ENCODE measurements at places on chromosomes 16 and 17. TPM values are rescaled to one million over a fixed set of nuclear protein-coding genes. Genes with fewer than 3 reads are reported as not detected.

GRCh38 chr17:64024215-64024654 lies 3.8 kb upstream of the ICAM2 start:
- no peak for DNase-seq
- H3K27ac ChIP-seq = peak overlapping the region; percentile 63
- H3K4me1 ChIP-seq = peaks cover 35% of the 10 kb centered on the region
- H3K27me3 ChIP-seq = no peaks in the 10 kb centered on the region

Gene MRPL12
- total RNA-seq = 35.0 TPM

- H3K27me3 ChIP-seq = no peaks in the 10 kb centered on the region
- no peaks in the 10 kb centered on the region for H3K36me3 ChIP-seq
- H3K4me1 ChIP-seq = no peaks in the 10 kb centered on the region
- no peak overlapping the region for H3K4me3 ChIP-seq
These were observed 26.1 kb upstream of the AMZ2 start for GRCh38 chr17:68221786-68222185.

Gene UNC45B
- 0.77 TPM for total RNA-seq

GRCh38 chr16:79801646-79802045 lies 201.1 kb upstream of the MAF start:
- no peaks in the 10 kb centered on the region for H3K27me3 ChIP-seq
- H3K36me3 ChIP-seq = no peaks in the 10 kb centered on the region
- no peak overlapping the region for H3K4me3 ChIP-seq
- no peak overlapping the region for H3K27ac ChIP-seq

GRCh38 chr16:67245674-67246080 lies 1.6 kb downstream of the FHOD1 start:
- peaks cover 10% of the 10 kb centered on the region for H3K27me3 ChIP-seq
- DNase-seq = no peak
- peak overlapping the region; percentile 93 for H3K27ac ChIP-seq
- H3K4me1 ChIP-seq = peaks cover 76% of the 10 kb centered on the region
- peak overlapping the region; percentile 99 for H3K4me3 ChIP-seq
- no peaks in the 10 kb centered on the region for H3K36me3 ChIP-seq

DNA sequence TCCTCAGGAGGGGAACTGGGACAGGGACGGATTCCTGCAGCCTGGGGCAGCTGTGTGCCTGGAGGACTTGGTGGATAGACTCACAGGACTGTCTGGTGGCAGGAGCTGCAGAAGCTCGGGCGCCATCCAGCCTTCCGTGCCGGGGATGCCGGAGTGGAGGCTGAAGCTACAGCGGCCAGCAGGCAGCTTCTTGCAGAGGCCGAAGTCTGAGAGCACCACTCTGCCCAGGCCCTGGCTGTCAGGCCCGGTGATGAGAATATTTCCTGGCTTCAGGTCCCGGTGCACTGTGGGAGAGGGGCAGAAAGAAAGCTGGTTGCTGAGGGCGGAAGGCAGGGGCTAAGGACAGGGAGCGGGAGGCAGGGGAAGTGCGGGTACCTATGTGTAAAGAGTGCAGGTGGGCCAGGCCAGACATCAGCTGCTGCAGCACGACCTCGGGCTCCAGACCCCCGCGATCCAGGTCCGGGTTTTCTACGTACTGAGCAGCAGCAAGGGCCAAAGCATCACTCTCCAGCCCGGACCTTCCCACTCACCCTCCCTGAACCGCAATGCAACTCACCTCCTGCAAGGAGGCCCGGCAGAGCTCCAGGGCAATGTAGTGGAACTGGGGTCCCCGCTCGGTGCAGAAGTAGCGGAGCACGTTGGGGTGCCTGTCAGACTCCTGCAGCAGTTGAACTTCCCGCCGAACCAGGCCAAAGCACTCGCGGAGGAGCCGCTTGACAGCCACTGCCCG lies 16.1 kb downstream of the PLK1 start:
- no peak for DNase-seq
- no peaks in the 10 kb centered on the region for H3K27me3 ChIP-seq
- no peaks in the 10 kb centered on the region for H3K4me1 ChIP-seq
- no peak overlapping the region for H3K27ac ChIP-seq
- peaks cover 16% of the 10 kb centered on the region for H3K36me3 ChIP-seq

Gene RAPGEFL1
- total RNA-seq = 9.3 TPM

Gene CHCT1
- not detected for total RNA-seq

DNA sequence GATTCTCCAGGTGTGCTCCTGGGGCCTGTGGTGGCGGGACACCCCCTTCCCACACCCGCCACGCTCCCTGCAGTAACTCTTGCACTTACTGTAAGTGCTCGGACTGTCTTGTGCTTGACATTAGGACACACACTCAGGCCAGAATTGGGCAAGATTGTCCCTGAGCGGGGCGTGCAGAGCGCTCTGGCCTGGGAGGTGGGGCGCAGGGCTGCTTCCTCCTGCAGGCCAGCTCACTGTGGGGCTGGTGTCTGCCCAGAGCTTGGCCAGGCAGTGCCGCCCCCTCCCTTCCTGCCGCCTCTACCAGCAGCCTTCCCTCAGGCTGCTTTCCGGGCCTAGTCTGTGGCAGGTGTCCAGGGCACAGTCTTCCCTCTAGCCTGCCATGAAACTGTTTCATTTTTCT lies 6.1 kb upstream of the ATP6V0C start:
- peak; percentile 87 for DNase-seq
- peaks cover 10% of the 10 kb centered on the region for H3K36me3 ChIP-seq
- H3K4me3 ChIP-seq = peak overlapping the region; percentile 16

DNA sequence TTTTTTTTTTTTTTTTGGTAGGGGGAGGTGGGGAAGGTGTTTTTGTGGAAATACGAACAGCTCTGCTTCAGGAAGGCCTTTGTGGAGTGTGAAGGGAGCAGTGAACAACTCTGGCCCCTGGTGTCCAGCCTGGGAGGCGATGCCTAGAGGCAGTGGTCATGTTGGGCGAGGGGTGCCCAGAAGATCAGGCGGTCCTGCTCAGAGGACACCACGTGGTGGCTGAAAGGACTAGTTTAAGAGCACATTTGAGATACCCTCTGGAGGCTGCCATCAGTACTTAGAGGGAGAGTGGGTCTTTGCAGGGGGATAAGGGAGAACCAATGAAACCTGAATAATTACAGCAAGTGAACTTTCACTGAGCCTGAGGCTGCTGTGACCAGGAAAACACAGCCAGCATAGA lies 40.1 kb upstream of the RHOT1 start:
- no peak for DNase-seq
- no peaks in the 10 kb centered on the region for H3K36me3 ChIP-seq
- H3K27ac ChIP-seq = no peak overlapping the region
- no peaks in the 10 kb centered on the region for H3K4me1 ChIP-seq
- H3K27me3 ChIP-seq = no peaks in the 10 kb centered on the region

DNA sequence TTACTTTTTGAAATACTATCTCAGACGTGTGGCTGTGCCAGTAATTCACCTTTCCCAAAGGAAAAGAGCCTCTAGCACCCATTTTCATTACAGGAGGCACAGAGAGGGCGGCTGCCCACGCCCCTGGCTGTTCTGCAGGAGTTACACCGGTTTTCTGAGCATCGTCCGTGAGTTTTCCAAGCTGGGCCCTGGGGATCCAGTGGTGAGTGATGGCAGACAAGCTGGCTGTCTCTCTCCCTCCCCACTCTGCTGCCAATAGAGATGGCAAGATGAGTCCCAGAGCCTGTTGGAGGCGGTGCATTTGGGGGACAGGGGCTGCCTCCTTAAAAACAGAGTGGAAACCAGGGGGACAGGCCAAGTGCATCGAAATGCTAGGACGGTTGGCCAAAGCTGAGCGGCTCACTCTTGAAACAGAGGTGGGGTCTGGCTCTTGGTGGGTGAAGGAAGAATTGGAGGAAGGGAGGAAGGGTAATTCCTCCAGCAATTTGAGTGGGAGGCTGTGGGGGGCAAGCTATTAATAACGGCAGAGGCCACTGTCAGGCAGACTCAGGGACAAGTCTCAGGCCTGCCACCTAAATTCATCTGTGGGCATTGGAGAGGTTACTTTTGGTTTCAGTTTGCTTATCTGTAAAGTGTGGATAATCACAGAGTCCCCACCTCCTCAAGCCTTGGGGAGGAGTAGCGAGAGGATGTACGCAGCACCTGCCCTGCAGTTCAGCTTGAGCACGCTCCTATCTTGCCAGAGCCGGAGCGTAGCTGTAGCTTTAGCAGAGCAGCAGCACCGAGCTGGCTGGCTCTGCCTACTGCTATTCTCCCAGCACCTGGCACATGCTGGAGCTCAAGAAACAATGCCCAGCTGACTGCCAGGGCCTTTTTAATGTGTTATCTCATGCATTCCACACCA lies 7.5 kb upstream of the NOS2 start:
- no peaks in the 10 kb centered on the region for H3K27me3 ChIP-seq
- H3K4me3 ChIP-seq = peak overlapping the region; percentile 19
- H3K36me3 ChIP-seq = no peaks in the 10 kb centered on the region

Gene SLC35G3
- total RNA-seq = not detected

DNA sequence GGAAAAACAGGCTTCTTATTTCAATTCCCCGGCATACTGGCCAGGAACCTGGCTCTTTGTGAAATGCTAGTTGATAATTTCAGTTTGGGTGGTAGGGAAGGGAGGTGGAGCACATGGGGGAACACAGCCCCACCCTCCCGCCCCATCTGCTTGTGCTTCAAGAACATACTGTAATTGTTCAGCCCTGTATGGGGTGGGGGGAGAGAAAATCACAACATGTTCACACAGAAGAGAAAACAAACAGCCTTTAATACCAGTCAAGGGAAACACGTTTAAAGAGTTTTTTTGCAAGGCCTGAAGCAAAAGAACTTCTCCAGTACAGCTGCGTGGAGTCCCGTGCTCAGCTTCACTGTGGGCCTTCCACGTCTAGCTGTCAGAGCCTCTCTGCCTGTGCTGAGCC lies 59.7 kb downstream of the SHISA6 start:
- H3K36me3 ChIP-seq = no peaks in the 10 kb centered on the region
- H3K27ac ChIP-seq = no peak overlapping the region
- no peaks in the 10 kb centered on the region for H3K4me1 ChIP-seq
- no peaks in the 10 kb centered on the region for H3K27me3 ChIP-seq
- no peak overlapping the region for H3K4me3 ChIP-seq

Gene ARMC5
- total RNA-seq = 9.6 TPM

DNA sequence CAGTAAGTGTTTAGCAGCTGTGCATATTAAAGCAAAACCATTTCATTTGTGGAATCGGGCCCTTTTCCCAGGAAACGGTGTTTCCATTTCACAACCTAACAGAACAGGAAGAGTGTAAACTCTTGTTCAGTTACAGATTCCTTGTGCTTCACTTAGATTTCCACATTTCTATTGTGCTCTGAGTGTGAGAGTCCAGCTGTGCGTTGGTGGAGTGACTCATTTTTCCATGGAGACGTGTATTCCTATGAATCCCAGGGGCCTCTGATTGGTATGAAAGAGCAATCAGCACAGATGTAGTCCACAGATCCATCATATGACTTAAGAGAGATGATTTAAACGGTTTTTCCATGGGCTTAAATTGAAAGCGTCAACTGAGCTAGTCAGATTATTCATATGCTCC lies 13.3 kb upstream of the CAVIN1 start:
- H3K27ac ChIP-seq = peak overlapping the region; percentile 58
- H3K4me3 ChIP-seq = no peak overlapping the region
- H3K36me3 ChIP-seq = no peaks in the 10 kb centered on the region
- H3K27me3 ChIP-seq = no peaks in the 10 kb centered on the region
- DNase-seq = no peak

DNA sequence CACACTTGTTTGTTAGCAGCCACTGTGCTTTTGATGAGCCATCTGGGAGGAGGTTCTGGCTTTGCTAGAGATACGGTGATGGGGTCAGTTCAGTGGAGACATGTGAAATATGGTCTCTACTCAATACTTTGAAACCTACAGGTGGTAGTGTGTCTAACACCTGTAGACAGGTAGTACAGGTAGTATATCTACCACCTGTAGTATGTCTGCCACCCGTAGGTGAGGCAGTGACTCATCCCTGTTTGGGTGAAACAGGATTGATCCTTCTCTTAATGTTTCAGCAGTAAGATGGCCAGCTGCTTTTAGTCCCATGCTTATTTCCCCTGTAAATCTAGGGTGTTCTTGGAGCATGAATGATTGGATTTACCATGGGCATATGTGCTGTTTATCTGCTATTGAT lies 240.8 kb downstream of the SNX29 start:
- no peaks in the 10 kb centered on the region for H3K4me1 ChIP-seq
- H3K27ac ChIP-seq = no peak overlapping the region
- DNase-seq = no peak

DNA sequence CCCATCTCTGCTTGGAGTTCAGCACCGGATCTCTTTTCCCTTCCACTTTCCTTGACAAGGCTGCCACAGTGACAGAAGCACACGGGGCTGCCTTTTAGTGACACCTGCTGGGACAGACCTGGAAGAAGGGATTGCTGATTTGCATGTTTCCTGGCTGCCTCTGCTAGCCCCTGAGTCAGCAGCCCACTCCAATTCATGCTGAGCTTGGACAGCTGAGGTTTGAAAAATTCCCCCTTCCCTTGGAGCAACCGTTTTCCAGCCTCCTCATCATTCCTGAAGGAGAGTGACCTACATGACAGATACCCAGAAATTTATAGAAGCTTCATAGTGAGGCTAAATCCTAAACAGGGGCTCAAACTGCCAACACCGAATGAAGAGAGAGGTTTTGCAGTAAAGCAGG lies 18.8 kb upstream of the RBL2 start:
- H3K4me3 ChIP-seq = no peak overlapping the region
- no peaks in the 10 kb centered on the region for H3K36me3 ChIP-seq
- H3K27me3 ChIP-seq = no peaks in the 10 kb centered on the region
- no peak for DNase-seq
- H3K27ac ChIP-seq = peak overlapping the region; percentile 24

Gene SCRN2
- total RNA-seq = 30.9 TPM

DNA sequence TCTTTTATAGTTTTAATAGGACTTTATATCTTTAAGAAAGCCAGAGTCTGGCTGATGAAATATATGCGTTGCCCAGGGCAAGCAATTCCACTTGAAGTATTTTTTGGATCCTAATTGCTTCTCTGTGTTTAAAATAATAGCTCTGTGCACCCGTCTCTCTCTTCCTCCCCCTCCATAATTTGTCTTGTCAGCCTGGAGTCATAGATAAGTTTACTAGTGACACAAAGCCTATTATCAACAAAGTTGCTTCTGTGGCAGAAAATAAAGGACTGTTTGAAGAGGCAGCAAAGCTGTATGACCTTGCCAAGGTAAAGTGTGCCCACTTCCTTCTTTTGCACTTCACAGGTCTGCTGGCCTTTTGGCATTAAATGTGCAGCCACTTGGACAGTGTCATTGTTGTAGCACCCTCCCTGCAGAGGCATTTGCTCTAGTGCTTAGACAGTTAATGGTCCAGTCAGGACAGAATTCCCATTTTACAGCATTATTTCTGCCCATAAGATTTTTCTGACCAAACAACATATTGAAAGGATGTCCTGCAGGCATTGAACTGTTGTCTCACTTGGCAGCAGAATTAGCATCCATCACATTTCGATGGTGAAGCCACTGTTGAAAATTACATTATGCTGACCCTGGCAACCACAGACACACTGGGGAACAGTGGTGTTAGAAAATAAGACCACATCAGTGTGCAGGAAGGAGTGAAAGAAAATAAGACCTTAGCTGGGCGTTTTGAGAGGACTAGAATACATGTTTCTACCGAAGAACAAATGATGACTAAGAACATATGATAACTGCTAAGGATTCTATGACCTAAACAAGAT lies 28.4 kb upstream of the SLC12A3 start:
- no peak overlapping the region for H3K4me3 ChIP-seq
- H3K27me3 ChIP-seq = no peaks in the 10 kb centered on the region
- peaks cover 85% of the 10 kb centered on the region for H3K36me3 ChIP-seq
- DNase-seq = no peak

- peaks cover 63% of the 10 kb centered on the region for H3K36me3 ChIP-seq
- no peaks in the 10 kb centered on the region for H3K27me3 ChIP-seq
- peaks cover 54% of the 10 kb centered on the region for H3K4me1 ChIP-seq
- H3K27ac ChIP-seq = peak overlapping the region; percentile 98
- DNase-seq = no peak
- peak overlapping the region; percentile 79 for H3K4me3 ChIP-seq
These were observed 1.5 kb downstream of the FBRS start for GRCh38 chr16:30659507-30660423.

Gene PKMYT1
- total RNA-seq = 4.0 TPM

Gene TBC1D3C
- total RNA-seq = 0.38 TPM
